ENCODE measurements at places on chromosomes 3 and 15.

- DNase-seq: peak; percentile 43
Measured at GRCh38 chr3:48129921-48130320, 58.3 kb downstream of the CDC25A start.

- no peak for DNase-seq
Measured at GRCh38 chr15:34065261-34065660, 26.3 kb upstream of the AVEN start.

DNA sequence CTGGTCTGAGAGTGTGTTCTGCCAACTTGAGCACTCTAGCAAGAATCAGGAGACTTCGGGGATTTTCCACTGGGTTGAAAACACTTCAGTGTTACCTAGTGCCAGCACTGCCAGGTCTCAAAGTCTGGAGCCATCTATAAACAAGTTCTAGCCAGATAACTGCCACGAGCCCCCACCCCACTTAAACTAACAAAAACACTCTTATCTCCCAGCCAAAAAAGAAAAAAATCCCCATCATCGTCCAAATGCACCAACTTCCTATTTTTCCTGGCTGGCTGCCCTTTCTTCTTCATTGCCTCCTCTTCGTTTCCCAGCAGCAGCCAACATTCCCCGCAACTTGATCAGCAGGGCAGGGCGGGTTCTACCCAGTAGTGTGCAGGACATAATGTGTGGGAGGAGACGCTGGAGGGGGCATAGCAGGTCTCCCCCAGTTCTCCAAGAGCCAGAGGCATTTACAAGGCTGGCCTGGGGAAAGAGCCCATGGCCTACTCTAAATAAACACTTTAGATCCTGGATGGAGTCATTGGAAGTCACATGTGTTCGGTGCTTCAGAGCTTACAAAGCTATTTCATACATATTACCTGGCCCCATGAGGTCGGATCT is 29.5 kb downstream of the C2CD4B start:
- DNase-seq: peak; percentile 49

DNA sequence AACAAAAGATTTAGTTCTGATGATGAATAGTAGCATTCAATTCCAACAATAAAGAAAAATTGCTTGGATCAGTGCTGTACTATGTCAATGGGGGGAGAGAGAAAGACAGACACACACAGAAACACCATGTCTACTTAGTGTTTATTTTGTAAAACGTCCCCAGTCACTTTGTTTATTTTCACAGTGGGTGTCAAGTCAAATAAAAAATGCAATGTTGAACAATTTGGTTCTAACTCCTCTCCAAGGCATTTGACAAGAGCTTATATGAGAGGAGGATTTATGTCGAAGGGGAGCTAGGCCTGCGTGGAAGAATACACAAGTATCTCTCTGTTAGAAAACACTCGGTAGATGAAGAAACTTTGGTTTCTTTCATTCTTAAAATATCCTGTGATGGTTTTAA is 201.7 kb upstream of the SLC2A2 start:
- DNase-seq: no peak

Measured in astrocyte of the hippocampus (primary cell).